ENCODE measurements at places on chromosomes 11 and 22.

DNA sequence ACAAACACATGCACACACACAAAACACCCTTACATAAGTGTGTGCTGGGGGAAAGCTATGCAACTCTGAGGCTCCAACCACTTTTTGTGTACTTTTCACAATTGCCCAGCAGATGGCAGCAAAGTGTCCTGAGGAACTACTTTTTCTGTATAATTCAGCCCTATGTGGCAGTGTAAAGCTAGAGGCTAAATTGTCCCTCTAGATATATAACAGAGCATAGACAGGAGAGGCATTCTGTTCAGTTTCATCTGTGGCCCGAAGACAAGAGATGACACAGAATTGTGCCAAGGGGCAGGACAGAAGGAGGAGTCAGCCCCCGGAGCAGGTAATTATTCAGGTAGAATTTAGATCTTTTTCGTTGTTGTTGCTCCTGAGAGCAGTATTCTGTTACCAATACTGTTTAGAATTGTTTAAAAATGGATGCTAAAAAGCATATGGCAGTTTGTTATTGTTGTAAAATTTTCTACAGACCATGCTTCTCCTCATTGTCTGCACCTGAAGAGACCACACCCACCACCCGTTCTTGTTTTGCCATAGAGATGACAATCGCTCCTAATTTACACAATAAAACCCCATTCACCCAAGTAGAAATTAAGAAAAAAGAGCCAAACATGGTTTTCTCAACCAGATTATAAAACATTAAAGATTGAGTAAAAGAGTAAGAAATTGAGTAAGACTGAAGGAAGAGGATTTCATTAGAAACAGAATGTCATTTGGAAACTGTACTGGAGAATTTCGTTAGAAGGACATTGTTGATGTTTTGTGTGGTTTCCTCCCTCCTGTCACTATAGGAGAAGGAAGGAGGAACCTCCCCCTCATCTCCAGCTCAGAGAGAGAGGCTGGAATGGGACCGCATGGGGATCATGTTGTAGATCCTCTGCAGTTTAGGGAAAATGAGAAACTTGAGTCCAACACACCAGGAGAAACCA is 14.5 kb upstream of the MS4A7 start:
- DNase-seq: peak; percentile 72

DNA sequence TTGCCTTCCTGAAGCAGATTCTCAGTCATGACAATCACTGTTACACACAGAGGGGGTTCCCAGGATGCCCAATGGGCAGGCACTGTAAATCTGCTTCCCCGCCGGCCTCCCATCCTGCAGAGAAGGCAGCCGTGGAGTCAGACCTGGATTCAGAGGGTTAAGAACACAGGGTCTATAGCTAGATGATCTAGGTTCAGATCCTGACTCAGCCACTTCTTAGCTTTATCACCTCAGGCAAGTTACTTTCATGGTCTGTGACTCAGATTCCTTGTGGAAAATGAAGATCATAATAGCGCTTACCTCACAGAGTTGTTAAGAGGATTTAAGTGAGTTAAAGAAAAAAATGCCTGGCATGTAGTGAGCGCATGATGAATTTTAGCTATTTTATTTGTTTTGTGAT is 95.9 kb downstream of the TIMP3 start:
- DNase-seq: no peak

GRCh38 chr11:6377902-6378639 is 12.2 kb upstream of the SMPD1 start:
- no peak for DNase-seq

DNA sequence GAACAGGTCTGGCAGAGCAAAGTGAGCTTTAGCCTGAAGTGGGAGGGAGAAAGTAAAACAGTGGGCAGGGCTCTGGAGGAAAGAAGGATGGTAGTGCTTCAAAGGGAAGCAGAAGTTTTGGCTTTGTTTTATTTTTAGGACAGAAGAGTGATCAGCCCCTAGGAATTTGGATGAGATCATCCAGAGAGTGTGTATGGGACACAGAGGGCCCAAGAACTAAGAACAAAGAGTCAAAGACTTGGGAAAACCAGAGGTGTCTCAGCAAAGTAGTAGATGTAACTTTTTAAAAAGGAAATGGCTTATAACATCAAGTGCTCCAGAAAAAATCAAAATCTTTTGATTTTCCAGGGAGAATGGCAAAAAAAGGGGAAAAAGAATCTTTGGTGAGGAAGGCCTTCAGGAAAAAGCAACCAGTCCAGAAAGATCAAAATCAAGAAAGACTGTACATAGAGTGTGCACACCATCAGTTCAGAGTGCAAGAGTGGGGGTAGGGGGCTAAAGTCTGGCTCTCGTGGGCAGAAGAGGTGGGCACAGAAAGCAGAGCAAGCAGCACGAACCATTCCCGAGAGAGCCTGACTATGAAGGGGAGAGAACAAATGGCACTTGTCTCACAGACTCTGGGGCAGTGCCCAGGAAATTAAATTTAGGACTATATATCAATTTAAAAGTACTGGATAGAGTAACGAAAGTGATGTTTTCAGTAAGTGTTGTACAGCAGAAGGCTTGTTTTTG is 30.0 kb downstream of the MAPK1 start:
- DNase-seq: peak; percentile 7
